ENCODE measurements at places on chromosomes 7 and 10. TPM values are rescaled to one million over a fixed set of nuclear protein-coding genes. Genes with fewer than 3 reads are reported as not detected.

CRTAC1 gene
- 5.3 TPM for total RNA-seq

PDZD8 gene
- total RNA-seq = 31.7 TPM

SDK1 gene
- 17.8 TPM for total RNA-seq

TRIP6 gene
- total RNA-seq = 78.9 TPM

All from type B pancreatic cell (in vitro differentiated cells).